Gastrocnemius medialis (tissue), 4 donors: ENCODE measurements at places on chromosomes 11 and 22. TPM values are rescaled to one million over a fixed set of nuclear protein-coding genes. Genes with fewer than 3 reads are reported as not detected.

Gene FGF19
- total RNA-seq, result not detected

Gene ROM1
- 2.9 TPM for total RNA-seq

Gene IGLL1
- total RNA-seq, result not detected

Gene SELENOH
- total RNA-seq, result 94.7 TPM

Gene KDELR3
- not detected for total RNA-seq
